T1000 (cell line): ENCODE measurements at places on chromosomes 7 and 10.

DNA sequence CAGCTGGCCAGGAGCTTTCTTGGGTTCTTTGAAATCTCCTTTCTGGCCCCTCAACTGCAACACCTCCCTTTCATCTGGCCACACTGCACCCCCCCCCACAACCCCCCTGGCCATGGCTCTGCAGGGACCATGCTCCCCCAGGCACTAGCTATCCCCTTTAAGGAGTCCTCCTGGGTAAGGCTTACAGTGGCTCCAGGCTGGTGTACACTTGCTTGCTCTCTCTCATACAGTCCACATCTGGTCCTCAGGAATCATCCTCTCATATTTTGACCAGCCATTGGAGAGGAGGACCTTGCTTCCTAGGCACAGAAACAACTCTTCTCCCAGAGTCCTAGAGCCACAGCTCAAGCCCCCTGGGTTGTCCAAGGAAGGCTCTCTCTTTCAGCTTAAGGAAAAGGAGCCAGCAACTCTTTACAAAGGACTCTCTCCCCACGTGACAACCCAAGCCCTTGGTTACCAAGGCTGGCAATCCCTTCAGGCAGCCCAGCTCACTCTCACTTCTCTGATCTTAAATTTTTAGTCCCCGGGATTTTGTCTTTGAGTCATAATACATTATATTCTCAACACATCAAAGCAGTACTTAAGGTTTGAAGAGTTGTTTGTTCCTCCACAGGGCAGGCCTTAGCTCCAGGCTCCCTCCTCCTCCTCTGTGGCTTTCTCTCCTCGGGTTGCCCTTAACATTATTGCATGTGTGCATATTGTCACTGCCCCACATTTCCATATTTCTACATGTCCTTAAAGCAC lies 9.9 kb downstream of the GARIN1A start:
- no peak for DNase-seq

DNA sequence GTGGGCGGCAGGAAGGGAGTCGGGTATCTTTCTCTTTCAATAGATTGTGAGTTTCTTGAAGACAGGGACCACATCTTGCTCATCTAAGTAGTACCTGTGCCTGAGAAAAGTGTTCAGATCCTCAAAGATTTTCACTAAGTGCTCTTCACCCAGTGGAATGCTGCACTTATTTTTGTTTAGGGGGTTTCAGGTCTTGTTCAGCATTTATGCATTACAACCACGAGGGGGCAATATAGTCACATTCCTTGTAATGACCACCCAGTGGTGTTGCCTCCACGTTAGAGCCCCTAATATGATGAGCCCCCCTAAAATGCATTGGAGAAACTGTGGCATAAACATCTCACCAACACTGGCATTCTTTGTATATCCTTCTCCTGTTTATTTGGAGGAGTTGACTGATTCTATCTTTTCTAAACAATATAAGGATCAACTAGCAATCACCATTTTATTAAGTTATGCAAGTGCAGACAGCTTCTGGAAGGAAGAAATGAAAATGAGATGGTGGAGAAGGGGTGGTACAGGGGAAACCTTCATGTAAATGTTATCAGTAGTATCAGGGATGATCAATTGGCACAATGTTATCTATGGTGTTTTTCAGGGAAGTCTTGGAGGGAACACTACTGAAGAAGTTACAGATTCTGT lies 3.1 kb upstream of the PAPSS2 start:
- DNase-seq, result no peak

DNA sequence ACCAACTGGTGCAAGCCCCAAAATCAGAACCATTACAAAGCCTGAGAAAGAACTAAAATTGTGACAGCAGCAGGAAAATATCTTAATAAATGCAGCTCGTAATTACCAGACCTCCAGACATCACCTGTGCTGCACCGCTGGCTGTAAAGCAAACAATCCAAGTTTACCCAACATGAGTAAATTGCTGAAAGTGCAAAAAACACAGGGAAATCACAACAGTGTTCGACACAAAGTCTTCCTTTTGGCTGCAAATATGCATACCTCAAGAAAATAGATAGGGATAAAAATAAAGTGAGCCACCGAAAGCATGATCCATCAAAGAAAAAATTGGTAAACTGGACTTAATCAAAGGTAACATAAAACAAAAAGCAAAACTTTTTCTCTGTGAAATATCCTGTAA lies 101.7 kb downstream of the SLC16A9 start:
- DNase-seq, result no peak

DNA sequence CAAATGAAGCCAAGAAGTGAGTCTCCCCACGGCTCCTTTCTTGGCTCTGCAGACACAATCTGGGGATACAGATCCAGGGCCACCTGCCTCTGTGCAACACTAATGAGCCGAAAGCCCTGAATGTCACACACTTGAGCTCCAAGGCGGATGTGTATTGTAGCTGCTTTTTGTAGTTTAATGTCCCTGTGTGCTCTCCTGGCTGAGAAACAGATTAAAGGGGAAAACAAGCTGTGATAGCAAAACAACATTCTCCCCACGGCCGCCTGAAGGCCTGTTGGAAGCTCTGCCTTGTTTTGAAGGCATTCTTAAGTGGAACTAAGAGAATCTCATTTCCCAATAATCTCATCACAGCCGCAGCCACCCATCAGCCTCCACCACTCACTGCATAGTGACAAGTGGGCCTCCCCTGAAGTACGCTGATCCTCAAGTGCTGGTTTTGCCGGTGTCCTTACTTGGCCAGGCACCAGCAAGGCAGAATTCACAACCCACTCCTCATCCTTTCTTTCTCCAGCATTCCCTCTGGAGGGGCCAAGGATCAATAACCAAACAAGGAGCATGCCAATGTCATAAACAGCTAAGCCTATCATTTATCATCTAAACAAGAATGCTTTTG lies 44.4 kb upstream of the AMPH start:
- no peak for DNase-seq

- no peak for DNase-seq
Observed at GRCh38 chr7:27607210-27607606, 55.5 kb downstream of the HIBADH start.

DNA sequence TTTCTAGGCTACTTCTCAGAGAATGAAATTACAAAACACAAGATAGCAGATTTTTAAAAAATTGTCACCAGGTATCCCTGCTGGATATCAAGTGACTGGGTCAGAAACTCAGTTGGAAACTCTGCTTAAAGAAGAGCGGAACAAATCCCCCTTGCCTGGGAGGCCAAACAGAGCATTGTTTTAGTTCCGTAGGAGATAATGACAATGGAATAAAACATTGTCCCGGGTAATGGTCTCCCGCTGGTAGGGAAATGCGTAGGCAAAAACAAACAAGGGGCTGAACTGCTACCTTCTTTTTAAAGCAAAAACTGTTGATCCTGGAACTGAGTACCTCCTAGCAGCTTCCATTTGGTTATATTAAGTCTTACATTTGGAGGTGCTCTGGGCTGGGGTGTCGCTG lies 21.3 kb upstream of the VAX1 start:
- no peak for DNase-seq
